Kidney epithelial cell (primary cell): ENCODE measurements at places on chromosomes 16 and 17.

DNA sequence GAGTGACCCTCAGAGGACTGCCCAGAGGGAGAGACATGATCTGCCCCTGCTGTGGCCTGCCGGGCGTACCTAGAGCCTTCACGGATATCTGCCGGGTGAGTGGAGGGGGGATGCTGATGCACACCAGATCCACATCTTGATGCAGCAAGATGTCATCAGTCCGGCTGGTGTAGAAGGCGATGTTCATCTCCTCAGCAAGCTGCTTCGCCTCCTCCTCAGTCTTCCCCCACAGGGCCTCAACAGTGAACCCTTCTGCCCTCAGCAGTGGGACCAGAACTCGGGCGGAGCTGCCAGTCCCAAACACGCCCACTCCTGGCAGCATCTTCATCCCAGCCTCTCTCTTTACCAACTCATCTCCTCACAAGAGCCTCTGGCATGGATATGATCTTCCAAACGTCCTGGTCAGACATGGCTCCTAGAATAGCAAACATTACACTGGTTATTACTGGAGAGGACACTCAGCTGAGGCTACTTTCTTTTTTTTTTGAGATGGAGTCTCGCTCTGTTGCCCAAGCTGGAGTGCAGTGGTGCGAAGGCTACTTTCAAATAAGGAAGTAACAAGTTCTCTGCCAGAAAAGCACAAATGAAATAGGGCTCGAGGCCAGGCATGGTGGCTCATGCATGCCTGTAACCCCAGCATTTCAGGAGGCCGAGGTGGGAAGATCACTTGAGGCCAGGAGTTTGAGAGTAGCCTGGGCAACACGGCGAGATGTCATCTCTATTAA, 18.9 kb downstream of the C16orf86 start:
- no peak for DNase-seq

- no peak for DNase-seq
Observed at GRCh38 chr16:12685806-12686205, 117.9 kb downstream of the CPPED1 start.

- no peak for DNase-seq
Observed at GRCh38 chr16:55809851-55810250, 23.0 kb downstream of the CES1 start.

DNA sequence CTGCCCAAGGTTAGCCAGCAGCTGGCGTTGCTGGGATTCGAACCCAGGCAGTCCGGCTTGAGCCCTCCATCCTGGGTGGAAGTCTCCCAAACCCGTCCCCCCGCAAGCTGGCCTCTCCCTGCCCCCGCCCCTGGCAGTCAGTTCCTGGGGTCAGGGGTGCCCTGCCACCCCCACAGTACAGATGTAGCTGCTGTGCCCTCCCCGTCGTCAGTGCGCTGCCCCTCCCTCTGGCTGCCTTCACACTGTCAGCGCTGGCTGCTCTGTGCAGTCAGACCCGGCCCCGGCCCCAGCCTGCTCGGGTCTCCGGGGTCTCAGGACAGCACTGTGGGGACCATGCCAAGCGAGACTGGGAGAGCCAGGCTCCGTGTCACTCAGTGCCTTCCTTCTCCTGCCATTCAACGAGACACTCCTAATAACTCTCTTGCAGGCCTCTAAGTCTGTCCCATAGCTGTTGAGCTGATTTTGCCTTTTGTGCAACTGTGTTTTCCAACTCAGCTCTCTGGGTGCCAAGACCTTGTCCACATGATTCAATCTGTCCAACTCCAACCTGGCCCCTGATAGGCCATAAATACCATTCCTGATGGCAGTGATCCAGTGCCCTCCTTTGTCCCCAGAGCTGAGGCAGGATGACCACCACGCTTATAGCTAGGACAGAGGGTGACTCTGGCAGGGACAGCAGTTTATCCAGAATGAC, 55.5 kb upstream of the IL34 start:
- no peak for DNase-seq

- no peak for DNase-seq
Observed at GRCh38 chr17:1958134-1958881, 66.8 kb downstream of the RTN4RL1 start.
